ENCODE measurements at places on chromosomes 2 and 18.

DNA sequence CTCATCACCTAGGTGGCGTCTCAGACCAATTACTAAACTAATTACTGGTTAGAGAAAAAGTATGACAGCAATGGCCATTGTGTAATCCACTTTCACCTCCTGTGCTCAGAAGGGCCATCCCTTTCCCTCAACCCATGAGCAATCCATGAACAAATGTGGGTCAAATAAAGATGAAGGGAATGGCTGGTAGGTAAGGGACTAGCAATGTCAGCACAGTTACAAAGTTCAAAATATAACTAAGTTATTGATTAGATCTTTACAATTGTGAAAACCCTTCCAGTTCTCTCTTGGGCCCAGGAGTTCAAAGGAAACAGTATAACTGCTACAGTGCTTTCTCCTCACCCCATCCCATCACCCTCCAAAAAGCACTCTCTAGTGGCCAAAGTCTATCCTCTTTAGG, 98.3 kb downstream of the DTNA start:
- DNase-seq = no peak

DNA sequence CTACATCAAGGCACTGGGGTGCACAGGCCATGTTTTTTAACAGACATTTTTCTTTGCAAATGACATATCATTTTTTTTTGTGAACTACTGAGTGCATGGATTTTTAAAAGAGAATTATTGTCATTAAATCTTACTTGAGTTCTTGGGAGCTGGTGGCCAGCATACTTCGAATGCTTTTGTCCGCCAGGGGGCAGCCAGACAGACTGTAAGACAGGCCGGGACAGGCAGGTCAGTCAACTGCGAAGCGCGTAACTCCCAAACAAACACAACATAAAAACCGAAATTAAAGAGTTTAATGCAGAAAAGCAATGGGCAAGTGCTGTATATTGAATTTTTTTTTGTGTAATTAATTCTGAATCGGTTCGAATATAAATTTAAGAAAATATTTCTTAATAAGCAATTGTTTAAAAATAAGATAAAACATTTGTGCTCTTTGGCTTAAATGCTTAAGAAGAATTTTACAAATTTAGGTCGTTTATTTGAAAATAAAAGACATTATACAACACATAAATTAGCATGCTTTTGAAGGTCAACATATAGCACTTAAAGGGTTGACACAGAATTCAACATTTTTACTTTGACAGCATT, 142.2 kb upstream of the PXDN start:
- DNase-seq = peak; percentile 70

GRCh38 chr18:3924455-3924854, 474.5 kb downstream of the TGIF1 start:
- no peak for DNase-seq

GRCh38 chr2:68834737-68835376, 36.3 kb downstream of the BMP10 start:
- no peak for DNase-seq

- no peak for DNase-seq
Measured at GRCh38 chr2:163768881-163769695, 33.3 kb upstream of the FIGN start.

- DNase-seq = no peak
Measured at GRCh38 chr2:224576088-224576715, 9.0 kb downstream of the CUL3 start.

GRCh38 chr2:48316753-48317750, 212.9 kb upstream of the STON1 start:
- DNase-seq = no peak

- DNase-seq = no peak
Measured at GRCh38 chr2:216181351-216181750, 72.2 kb downstream of the XRCC5 start.

GRCh38 chr2:101305035-101305434, 3.5 kb downstream of the RNF149 start:
- no peak for DNase-seq

GRCh38 chr18:62453864-62454263, 69.0 kb upstream of the ZCCHC2 start:
- DNase-seq = no peak

DNA sequence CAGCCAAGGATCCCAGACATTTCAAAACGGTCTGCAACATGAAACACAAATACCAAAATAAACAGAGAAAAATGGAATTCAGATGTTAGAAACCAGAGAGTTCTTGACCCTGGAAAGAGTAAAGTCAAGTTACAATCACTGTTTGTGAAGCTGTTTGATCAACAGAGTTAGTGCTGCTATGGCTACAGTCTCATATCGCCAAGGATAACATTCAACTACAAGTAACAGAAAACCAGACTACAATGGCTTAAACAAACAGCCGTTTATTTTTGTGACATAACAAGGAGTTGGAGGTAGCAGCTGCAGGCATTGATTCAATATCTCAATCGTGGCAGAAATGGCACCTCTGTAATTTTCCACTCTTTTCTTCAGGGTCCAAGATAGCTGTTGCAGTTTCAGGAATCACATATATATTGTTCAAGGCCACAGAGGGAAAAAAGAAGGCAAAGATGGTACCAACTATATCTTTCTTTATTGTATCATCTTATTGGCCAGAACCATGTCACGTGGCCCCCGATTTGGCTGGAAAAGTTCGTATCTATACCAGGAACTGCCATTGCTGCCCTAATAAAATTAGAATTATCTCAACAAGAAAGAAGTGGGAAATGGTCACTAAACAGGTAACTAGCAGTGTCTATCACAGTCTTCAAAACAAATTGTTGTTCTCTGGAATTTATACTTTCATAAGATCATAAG, 17.7 kb upstream of the HNRNPLL start:
- no peak for DNase-seq

DNA sequence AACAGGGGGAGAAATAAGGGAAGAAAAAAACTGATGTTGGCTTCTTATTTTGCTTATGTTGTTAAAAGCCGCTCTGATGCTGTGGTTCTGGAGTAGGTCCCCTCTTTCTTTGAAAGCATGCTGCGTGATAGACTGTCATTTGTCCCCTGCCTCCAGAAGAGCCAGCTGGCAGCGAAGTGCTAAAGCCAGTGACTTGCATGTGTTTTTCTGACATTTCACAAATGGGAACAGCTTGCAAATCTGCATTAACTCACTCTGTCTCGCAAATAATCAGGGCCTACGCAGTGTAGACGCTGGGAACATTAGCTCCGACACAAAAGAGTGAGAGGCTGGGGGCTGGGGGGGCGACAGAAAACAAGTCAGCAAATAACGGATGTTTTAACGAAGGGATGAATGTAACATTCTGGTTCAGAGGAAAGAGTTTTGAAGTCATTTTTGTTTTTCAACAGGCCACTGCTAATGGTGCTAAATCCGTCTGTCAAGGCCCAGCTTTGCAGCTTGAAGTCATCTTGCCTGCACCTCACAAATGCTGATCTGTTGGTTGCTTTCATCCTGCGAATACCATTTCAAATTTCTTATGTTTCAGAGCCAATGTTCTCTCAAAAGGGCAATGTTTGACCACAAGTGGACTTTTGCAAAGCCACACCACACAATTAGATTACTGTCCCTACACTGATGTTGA, 68.8 kb upstream of the PIK3C3 start:
- DNase-seq = no peak

DNA sequence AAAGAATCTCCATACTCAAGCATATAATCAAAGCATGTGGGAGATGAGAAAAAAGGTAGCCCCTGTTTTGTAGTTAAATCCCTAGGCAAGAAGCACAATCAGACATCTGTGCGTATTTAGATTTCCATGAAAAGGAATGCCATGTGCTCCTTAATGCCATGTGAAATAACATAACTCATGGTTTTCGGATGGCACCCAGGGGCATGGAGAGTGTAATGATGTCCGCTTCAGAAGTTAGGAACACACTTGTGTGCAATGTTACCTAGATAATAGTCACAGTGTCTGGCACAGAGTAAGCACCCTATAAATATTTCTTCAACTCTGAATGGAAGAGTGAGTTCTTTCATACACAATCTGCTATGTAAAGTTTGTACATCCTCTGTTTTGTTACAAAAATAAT, 197.0 kb downstream of the NCKAP5 start:
- DNase-seq = no peak

- no peak for DNase-seq
Measured at GRCh38 chr2:100039291-100039980, 103.0 kb downstream of the AFF3 start.

DNA sequence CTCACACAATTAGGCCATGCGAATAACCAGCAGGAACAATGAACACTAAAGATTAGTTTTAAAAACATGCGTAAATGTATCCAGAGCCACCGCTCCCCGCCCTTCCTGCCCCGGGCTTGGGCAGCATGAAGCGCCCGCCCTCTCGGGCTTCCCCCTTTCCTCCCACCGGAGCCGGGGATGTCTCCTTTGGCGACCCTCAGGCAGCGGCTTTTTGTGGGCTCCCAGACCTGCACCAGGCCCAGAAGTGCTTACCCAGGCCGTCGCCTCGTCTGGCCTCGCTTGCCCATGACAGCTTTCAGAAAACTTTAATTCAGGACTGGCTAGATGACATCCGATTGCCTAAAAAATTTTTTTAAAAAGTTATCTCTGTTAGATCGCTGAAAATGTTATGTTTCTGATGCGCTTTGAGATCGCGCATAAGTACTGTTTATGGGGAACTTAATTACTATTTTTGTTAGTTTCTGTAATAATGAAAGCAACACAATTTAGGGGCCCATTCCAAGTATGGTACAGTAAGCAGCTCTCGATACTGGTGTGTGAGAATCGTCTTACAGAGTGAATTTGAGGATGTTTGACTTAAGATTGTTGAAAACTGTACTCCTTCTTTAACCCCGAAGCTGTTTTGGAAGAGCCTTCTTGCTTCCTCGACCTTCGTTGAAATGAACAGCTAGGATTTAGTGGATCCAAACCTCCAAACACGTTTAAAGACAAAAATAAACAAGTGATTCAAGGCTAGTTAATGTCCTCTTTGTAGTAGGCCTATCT, 1.1 kb downstream of the MAP3K20 start:
- DNase-seq = no peak

DNA sequence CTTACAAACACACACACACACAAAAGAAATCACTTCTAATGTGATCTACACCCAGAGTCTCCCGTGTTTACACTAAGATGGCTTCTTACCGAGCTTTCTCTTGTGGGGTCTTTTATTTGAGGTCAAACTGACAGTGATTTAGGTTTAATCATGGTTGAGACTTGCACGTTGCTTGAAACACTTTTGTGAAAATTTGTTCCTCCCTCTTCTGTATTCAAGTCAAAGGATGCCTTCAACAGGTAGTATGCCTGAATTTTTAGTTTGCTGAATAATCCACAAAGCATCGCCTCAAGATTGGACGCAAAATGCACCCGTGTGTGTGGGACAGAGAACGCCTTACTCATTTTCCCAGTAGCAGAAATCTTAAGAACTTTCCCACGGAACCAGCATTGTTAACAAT, 4.0 kb upstream of the ZNF516 start:
- DNase-seq = no peak
